ENCODE measurements at places on chromosomes 7 and 10.

DNA sequence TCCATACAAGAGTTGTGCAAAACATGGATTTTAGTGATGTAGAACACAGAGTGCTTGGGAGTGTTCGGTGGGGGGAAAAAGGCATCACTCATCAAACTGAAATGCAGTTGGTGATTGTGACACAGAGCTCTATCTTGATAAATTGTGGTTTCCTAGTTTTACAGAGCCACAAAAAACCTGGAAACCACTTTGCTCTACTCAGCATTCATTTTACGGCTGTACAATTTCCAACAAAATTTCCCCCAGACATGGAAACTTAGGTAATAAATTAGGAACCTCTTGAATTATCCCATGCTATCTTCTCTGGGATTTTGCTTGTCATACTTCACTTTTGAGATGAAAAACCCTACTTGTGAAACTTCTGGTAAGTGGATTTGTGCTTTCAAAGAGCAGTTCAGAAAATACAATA lies 614.9 kb upstream of the FZD8 start:
- no peak for DNase-seq

- no peak for DNase-seq
These were observed 275.8 kb upstream of the PPP2R2D start for GRCh38 chr10:131625041-131625440.

GRCh38 chr7:146772601-146773000 lies 656.0 kb downstream of the CNTNAP2 start:
- no peak for DNase-seq

- DNase-seq: no peak
These were observed 996.4 kb upstream of the AUTS2 start for GRCh38 chr7:68601826-68602225.

GRCh38 chr7:44386139-44386913 lies 60.9 kb upstream of the CAMK2B start:
- DNase-seq: no peak
